GM23338 (cell line): ENCODE measurements at places on chromosomes 7 and 10. TPM values are rescaled to one million over a fixed set of nuclear protein-coding genes. Genes with fewer than 3 reads are reported as not detected.

DNA sequence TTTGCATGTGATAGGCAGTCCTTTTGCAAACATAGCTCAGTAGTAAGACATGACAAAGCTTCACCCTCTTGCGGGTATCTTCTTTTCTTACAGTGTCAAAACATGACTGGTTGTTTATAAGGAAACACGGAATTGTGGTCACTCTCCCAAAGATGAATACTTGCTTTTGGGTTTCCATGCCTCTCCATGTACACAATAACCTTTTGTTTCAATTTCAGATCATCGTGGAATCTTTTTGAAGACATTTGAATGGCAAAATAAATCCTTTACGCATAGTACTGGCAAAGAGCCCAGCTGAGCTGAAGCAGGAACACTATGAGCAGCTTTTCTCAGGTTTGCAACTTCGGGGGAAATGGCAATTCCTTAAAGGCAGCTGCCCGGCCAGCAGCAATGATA is 156.8 kb upstream of the FRMD4A start:
- H3K4me1 ChIP-seq, result no peaks in the 10 kb centered on the region
- DNase-seq, result no peak
- no peak overlapping the region for H3K4me3 ChIP-seq
- no peaks in the 10 kb centered on the region for H3K27me3 ChIP-seq
- H3K36me3 ChIP-seq, result no peaks in the 10 kb centered on the region
- H3K27ac ChIP-seq, result no peak overlapping the region

- no peak for DNase-seq
- no peaks in the 10 kb centered on the region for H3K36me3 ChIP-seq
- H3K4me1 ChIP-seq, result peaks cover 4% of the 10 kb centered on the region; the same call in 1 of the 2 replicates
- no peaks in the 10 kb centered on the region for H3K27me3 ChIP-seq
Observed at GRCh38 chr10:52300599-52301277, 13.3 kb upstream of the DKK1 start.

DNA sequence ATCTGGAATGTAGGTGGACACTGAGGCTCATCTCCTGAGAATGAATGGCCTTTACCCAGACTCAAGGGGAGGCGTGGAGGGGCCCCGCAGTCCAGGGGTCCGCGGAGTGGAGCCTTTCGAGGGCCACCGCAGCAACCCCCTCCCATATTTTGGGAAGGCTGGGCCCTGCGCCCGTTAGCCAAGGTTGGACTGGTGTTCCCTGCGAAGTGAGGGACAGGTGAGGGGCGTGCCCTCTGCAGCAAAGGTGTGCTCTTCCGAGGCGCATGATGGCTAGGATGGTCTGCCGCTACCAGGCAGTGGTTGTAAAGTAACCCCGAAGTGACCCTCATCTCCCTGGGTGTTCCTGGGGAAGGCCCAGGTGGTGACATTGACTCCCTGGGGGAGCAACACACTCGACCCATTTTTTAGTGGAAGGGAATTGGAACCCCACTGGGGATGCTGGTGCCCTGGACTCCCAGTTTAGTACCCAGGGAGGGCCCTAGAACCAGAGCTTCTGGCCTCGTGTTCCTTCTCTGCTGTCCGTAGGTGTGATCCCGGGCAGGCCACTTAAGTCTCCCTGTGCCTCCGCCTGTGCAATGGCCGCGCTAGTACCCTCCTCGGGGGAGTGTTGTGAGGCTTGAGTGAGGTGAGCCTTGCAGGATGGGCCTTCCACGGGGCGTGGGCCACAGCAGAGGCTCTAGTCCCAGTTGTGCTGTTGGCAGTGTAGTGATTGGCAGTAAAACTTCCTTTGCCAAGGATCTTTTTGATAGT is 779 bp downstream of the FAM241B start:
- H3K4me1 ChIP-seq, result peaks cover 11% of the 10 kb centered on the region; the same call in 1 of the 2 replicates
- no peak overlapping the region for H3K27ac ChIP-seq
- peak overlapping the region; percentile 91 for H3K4me3 ChIP-seq
- peaks cover 26% of the 10 kb centered on the region for H3K27me3 ChIP-seq
- no peaks in the 10 kb centered on the region for H3K36me3 ChIP-seq
- DNase-seq, result no peak

- H3K4me1 ChIP-seq, result no peaks in the 10 kb centered on the region; the same call in 1 of the 2 replicates
- H3K36me3 ChIP-seq, result no peaks in the 10 kb centered on the region
- no peak overlapping the region for H3K4me3 ChIP-seq
Observed at GRCh38 chr10:61845950-61846268, 55.6 kb upstream of the ARID5B start.

GRCh38 chr10:72315054-72315453 is 39.7 kb downstream of the DNAJB12 start:
- H3K4me3 ChIP-seq, result no peak overlapping the region
- no peaks in the 10 kb centered on the region for H3K27me3 ChIP-seq
- H3K36me3 ChIP-seq, result no peaks in the 10 kb centered on the region

DNA sequence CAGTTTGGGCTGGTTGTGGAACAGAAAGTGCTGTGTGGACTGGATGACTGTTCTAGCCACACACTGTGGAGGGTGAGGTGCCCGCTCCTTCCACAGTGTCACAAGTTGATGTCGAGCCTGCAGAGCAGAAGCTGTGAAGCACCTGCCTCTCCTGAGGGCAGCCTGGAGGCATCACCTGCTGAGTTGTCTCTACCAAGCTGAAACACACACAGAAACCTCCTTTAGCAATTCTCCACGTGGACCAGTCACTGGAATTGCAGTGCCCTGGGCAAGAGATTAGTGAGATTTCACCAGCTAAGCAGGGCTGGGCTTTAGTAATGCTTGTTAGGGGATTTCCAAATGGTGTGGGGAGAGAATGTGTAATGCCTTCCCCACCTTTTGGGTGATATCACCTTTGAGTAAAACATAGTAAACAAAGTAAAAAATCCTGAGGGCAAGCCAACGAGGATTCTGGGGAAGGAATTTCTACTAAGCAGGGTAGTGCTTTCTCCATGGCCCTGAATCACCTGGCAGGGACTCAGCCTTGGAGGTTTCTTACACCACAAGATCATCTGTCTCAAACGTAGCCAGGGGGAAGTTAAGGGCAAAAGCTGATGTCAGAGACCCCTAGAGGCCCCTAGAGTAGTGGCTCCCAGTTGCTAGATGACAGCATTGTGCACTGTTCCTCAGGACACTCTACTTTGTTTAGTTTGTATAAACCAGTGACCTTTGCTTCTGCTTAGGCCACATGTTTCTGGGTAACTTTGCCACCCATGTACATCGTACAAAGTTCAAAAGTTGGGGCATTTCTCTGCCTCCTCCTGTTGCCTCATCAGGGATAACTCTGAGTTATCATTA is 233.1 kb upstream of the IGFBP3 start:
- no peak overlapping the region for H3K27ac ChIP-seq
- no peaks in the 10 kb centered on the region for H3K36me3 ChIP-seq
- H3K4me1 ChIP-seq, result no peaks in the 10 kb centered on the region
- no peaks in the 10 kb centered on the region for H3K27me3 ChIP-seq
- H3K4me3 ChIP-seq, result no peak overlapping the region

The ADRA2A gene
- 1.8 and 2.5 TPM in 2 replicates for total RNA-seq

The ZNF282 gene
- 34.3 and 36.3 TPM in 2 replicates for total RNA-seq

GRCh38 chr10:127947211-127947610 is 40.3 kb downstream of the PTPRE start:
- no peaks in the 10 kb centered on the region for H3K4me1 ChIP-seq
- H3K27ac ChIP-seq, result no peak overlapping the region
- DNase-seq, result no peak
- H3K4me3 ChIP-seq, result no peak overlapping the region
- no peaks in the 10 kb centered on the region for H3K27me3 ChIP-seq

GRCh38 chr10:69317175-69317604 is 38.9 kb downstream of the HK1 start:
- no peaks in the 10 kb centered on the region for H3K27me3 ChIP-seq
- H3K4me3 ChIP-seq, result peak overlapping the region; percentile 99; the same call in 1 of the 2 replicates
- no peak overlapping the region for H3K27ac ChIP-seq
- peaks cover 60% of the 10 kb centered on the region for H3K4me1 ChIP-seq

- peak overlapping the region; percentile 66 for H3K4me3 ChIP-seq
- peaks cover 26% of the 10 kb centered on the region for H3K27me3 ChIP-seq
- no peaks in the 10 kb centered on the region; the same call in 1 of the 2 replicates for H3K36me3 ChIP-seq
- DNase-seq, result peak; percentile 85
- H3K4me1 ChIP-seq, result peaks cover 18% of the 10 kb centered on the region
Observed at GRCh38 chr7:151381348-151382078, 28.3 kb downstream of the WDR86 start.
